ENCODE measurements at places on chromosomes 2 and 18.

DNA sequence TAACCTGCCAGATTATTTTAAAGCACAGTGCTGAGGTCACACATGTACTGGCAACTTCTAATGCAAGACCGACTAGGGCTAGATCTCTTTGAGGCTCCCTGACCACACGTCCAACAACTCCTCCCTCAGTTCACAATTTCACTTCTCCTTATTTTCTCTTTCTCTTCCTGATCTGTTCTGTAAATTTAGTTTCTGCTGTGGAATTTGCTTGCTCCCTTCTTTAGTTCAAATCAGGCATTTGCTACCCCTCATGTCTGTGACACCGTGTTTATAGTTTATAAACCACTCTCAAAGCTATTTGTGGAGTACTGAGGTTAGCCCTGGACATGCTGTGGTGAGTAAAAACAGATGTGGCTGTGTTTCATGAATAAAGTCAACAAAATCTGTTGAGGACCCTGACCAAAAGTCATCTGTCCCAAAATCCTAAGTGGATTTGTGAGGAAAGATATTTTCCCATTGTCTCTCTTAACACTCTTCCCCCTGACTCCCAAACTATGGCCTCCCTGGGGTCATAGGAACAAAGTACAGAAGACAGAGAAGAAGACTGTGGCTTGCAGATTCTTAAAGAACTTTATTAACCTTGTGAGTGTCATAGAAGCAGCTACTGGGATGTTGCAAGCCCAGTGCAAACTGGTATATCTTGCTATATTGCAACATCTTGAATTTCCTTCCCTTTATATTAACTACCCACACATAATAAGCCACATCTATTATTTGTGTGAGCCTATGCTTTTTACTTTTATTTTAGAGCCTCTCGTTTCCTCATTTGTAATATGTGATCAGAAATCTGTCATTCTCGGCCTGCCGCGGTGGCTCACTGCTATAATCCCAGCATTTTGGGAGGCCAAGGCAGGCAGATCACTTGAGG lies 3.5 kb upstream of the NAGK start:
- DNase-seq: no peak

DNA sequence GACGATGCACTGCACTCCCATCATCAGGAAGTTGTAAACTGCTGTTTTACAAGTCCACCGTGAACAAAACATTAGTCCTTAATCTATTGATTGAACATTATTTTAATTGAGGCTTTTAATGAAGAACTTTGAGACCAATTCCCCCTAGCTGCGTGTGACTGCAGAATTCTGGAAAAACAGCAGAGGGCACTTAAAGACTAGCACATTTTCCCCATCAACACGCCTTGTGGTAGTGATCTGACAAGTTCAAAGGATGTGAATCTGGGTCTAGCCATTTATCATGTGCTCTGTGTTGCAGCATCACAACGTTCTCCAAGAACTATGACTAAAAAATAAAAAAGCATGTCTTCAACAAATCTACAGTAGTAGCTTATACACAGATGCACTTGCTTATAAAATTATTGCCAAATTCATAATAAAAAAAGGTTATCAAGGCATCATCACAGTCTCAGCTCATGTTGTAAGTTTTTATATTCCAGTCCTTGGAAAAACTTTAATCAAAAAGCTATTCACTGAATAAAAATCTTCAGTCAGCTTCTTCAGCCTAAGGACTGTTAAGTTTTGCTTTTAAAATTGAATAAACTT lies 35.8 kb downstream of the SKOR2 start:
- no peak for DNase-seq

- no peak for DNase-seq
Measured at GRCh38 chr2:166768393-166769123, 119.7 kb upstream of the XIRP2 start.

DNA sequence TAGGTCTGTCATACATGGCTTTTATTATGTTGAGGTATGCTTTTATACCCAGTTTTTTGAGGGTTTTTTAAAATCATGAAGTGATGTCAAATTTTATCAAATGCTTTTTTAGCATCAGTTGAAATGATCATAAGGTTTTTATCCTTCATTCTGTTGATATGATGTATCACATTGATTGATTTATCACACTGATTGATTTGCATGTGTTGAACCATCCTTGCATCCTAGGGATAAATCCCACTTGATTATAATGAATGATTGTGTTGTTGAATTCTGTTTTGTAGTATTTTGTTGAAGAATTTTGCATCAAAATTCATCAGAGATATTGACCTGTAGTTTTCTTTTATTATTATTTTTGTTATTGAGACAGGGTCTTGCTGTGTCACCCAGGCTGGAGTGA lies 68.2 kb downstream of the LIMS1 start:
- DNase-seq: no peak

GRCh38 chr18:39051013-39051412 lies 1485.4 kb upstream of the CELF4 start:
- DNase-seq: no peak

GRCh38 chr2:1584051-1584531 lies 160.2 kb downstream of the PXDN start:
- no peak for DNase-seq

GRCh38 chr2:85702172-85702571 lies 8.0 kb downstream of the GNLY start:
- no peak for DNase-seq

- DNase-seq: no peak
Measured at GRCh38 chr2:134421556-134422328, 167.9 kb downstream of the MGAT5 start.

- DNase-seq: no peak
Measured at GRCh38 chr2:236748801-236749200, 179.2 kb downstream of the ACKR3 start.

- no peak for DNase-seq
Measured at GRCh38 chr2:189408294-189408693, 33.0 kb upstream of the WDR75 start.

- no peak for DNase-seq
Measured at GRCh38 chr2:128282246-128282975, 36.3 kb downstream of the HS6ST1 start.

DNA sequence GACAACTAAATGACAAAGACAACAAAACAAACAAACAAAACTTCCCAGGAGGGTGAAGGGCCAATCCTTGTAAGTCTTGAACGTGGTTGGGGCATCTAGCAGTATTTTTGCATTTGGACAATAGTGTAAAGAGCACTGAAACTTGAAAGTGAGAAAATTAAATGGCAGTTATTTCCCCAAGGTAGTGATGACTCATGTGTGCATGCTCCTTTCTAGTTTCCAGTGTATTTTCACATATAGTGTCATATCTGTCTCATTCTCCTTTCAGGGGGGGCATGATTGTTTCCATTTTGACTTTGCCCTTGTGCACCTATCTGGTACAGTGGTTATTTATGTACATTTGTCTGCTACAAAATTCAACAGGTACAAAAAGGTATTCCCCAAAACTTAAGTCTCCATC lies 39.5 kb downstream of the CERS6 start:
- DNase-seq: no peak

DNA sequence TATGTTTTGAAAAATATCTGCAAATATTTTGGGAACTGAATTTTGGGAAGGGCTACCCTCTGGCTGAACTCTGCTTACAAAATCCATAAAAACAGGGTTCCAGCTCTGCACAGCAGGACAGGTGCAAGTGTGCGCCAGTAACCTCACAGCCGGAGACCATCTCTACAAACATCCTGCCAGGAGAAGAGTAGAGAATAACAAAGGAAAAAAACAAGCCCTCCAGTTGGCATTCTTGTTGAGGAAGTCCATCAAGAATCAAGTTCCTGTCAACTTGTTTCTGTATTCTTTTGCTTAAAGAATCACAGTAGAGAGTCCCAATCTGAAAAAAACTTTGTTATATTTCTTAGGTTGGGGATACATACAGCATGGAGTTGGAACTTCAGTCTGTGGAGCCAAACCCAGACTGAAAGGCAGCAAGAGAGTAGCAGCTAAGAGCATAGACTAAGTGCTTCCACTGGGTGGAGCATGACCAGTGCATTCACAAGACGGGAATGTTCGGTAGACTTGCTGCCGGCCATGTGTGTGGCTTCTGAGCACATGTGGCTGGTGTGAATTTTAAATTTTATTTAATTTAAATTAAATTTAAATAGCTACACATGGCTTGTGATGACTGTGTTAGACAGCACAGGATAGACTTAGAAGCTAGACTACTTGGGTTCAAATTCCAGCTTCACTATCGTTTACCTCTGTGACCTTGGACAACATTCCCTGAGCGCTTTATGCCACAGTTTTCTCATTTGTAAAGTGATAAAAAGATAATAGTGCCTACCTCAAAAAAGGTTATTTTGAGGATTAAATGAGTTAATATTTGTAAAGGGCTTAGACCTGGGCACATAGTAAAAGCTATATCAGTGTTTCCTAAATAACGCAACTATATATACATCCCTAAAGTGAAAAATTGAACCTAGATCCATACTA lies 41.9 kb downstream of the SPTBN1 start:
- DNase-seq: no peak

GRCh38 chr2:88443353-88443938 lies 9.0 kb downstream of the FOXI3 start:
- no peak for DNase-seq

DNA sequence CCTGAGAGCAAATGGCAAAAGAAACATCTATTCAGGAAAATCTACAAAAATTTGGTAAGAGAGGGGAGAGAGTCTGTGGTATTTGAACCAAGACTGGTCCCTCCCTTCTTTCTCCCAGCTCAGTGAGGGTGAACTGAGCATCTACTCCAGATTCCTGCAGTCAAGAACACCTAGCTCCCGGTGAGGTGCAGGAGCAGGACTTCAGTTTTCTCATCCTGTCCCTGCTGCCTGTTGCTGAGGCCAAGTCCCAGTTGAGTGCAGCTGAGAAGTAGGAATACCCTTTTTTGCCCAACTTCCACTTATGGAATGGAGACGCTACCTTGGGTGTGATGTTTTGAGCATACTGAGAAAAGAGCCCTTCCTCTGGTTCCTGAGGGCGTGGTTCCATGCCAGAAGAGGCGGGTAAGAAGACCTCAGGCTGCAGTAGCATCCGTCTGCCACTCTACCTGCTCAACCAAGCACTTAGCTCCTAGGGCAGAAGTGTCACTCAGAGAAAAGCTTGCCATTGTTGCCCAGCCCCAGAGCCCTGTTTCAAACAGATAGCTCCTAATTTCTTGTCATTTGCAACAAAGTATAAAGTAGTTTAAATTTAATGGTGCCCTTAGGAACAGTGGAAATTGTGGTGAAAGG lies 112.9 kb downstream of the SOS1 start:
- DNase-seq: no peak

- DNase-seq: no peak
Measured at GRCh38 chr18:47174545-47175116, 1.5 kb downstream of the IER3IP1 start.

DNA sequence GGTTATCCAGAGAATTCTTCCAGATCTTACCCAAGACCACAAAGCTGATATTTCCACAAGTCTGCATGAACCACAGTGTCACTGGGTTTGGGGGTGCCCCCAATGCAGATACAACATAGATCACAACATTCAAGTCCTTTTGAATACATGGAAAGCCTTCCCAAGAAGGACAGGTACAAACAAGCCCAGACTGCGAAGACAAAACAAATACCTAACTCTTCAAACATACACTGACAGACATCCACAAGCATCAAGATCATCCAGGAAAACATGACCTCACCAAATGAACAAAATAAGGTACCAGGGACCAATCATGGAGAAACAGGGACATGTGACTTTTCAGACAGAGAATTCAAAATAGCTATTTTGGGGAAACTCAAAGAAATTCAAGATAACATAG lies 93.1 kb downstream of the MDH1 start:
- no peak for DNase-seq

GRCh38 chr18:36505665-36506064 lies 208.2 kb downstream of the FHOD3 start:
- no peak for DNase-seq

- no peak for DNase-seq
Measured at GRCh38 chr2:68765739-68766375, 31.2 kb downstream of the ARHGAP25 start.

GRCh38 chr2:48932667-48933066 lies 177.1 kb upstream of the LHCGR start:
- DNase-seq: no peak

- no peak for DNase-seq
Measured at GRCh38 chr2:54464341-54464740, 8.2 kb downstream of the SPTBN1 start.

- no peak for DNase-seq
Measured at GRCh38 chr2:205609113-205609512, 73.2 kb upstream of the NRP2 start.

- no peak for DNase-seq
Measured at GRCh38 chr2:108383146-108383830, 5.5 kb downstream of the SULT1C4 start.

DNA sequence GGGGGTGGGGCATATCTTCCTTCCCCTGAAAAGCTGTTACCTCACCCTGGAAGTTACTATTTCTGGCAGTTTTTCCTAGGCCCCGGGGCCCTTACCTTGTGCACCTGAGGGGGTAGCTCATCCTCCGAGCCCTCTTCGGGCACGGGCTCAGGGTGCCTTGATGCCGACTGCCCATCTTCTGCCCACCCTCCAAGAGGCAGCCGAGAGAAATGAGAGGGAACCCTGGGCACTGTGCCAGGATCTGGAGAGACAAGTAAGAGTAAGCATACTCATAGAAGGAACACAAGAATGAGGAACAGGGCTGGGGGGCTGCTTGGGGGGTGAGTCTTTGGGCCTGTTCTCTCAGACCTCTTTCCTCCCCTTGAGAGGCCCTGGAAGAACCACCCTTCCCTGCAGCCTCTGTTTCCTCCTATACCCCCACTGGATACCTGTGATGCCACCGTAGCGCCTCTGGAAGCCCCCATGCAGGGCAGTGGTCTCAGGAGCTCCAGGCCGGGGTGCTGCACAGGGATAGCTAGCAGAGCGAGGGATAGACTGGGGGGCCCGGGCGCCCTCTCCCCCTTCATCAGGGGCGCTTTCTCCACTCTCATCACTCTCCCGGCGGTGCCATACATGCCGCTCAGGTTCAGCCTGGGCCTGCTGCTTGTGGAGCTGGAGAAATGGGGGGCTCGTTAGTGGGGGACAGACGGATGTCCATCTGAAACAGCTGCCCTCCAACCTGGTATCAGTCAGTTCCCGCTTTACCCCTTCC lies 2.1 kb upstream of the ABCB6 start:
- no peak for DNase-seq

- DNase-seq: no peak
Measured at GRCh38 chr2:60439219-60439974, 114.1 kb downstream of the BCL11A start.

GRCh38 chr2:8966123-8966908 lies 37.2 kb downstream of the MBOAT2 start:
- no peak for DNase-seq

DNA sequence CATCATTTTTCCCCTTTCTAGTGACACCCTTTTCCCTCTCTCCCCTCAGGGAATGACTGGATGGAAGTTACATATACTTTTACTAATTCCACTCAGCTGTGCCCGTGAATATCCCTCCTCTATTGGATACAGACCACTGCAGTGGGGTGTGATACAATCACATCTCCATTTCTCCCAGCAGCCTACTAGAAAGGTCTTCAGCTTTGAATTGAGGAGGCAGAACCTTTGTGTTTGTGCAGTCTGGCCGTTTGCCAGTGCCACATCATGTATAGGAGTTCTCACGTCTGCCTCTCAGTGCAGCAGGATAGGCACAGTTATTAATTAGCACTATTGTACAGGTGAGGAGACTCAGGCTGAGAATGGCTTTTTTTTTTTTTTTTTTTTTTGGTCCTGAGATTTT lies 16.4 kb downstream of the TNFRSF11A start:
- DNase-seq: no peak
